ENCODE measurements at places on chromosomes 1 and 21. TPM values are rescaled to one million over a fixed set of nuclear protein-coding genes. Genes with fewer than 3 reads are reported as not detected.

AMY1C gene
- total RNA-seq: not detected

HPDL gene
- total RNA-seq: 5.8 TPM

RSPH1 gene
- 3.2 TPM for total RNA-seq

SYNC gene
- total RNA-seq: 9.3 TPM

AZIN2 gene
- 15.0 TPM for total RNA-seq

C1orf226 gene
- 7.0 TPM for total RNA-seq

SV2A gene
- total RNA-seq: 6.2 TPM

NFASC gene
- total RNA-seq: 24.3 TPM

NPHS2 gene
- 46.4 TPM for total RNA-seq

FCGR1A gene
- total RNA-seq: 6.2 TPM

RBBP4 gene
- total RNA-seq: 189 TPM

OPRD1 gene
- total RNA-seq: 0.23 TPM

MXRA8 gene
- 142 TPM for total RNA-seq

EXO1 gene
- total RNA-seq: 4.1 TPM

AADACL3 gene
- not detected for total RNA-seq

PRAMEF1 gene
- total RNA-seq: not detected

CD1B gene
- total RNA-seq: not detected

FCN3 gene
- total RNA-seq: 3.9 TPM

COL18A1 gene
- 278 TPM for total RNA-seq

MCOLN2 gene
- total RNA-seq: 0.93 TPM

Measured in metanephros (tissue), 2 donors.